ENCODE measurements at places on chromosomes 1 and 21.

DNA sequence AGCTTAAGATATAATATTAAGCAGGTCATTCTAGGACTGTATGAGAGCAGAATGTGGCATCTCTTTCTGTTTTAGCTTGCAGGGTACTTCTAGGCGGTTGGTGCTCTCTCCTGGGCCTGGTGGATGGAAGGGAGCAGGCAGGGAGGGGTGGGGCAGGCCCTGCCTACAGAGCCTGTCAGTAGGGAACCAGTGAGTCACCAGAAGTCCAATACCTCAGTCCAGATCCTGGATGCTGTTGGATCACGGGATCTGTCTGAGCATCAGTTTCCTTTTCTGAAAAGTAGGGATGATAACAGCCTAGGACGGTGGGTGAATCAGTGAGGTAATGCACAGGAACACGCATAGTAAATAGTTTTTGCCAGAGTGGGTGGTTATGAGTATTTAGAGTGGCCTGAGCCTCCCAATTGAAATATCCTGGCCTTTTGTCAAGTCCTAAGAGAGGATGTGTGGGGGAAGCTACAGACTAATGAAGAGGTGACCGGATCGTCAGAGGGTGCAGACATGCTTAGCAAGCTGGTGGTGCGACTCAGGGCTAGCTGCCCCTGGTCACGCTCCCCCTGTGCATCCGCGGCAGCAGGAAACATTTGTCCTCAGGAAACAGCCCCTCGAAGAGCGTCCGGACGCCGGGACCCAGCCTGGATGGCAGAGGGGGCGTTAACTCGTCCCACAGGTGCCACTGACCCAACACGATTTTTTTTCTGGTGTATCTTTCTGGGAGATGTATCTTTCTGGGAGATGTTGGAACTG lies 23.9 kb downstream of the NAV1 start:
- no peak for DNase-seq

GRCh38 chr1:25703041-25703440 lies 86.5 kb downstream of the MAN1C1 start:
- DNase-seq: no peak

DNA sequence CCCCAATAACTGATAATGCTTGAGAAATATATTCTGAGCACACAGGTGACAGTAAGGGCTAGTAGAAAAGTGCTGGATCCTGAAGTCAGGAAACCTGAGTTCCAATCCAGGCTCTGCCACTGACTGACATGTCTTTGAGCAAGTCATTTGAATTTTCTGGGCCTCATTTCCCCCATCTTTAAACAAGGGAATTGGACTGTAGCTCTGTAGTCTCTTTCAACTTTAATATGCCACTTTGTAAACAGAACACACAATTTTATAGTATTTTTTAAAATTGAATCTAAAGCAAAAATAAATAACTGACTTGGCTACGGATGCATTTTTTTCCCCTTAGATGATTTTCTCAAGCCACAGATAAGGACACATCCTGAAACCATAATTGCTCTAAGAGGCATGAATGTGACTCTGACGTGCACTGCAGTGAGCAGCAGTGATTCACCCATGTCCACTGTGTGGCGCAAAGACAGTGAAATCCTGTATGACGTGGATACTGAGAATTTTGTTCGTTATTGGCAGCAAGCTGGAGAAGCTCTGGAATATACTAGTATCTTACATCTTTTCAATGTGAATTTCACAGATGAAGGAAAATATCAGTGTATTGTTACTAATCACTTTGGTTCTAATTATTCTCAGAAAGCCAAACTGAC lies 37.0 kb downstream of the LRIG2 start:
- DNase-seq: no peak

GRCh38 chr1:233061265-233061664 lies 110.9 kb downstream of the NTPCR start:
- DNase-seq: no peak

All from small intestine (tissue), 16 donors.